Muscle of back (tissue), 13 donors: ENCODE measurements at places on chromosomes 12 and 14.

- DNase-seq, result no peak
Observed at GRCh38 chr12:8734873-8735381, 37.1 kb downstream of the RIMKLB start.

- DNase-seq, result no peak
Observed at GRCh38 chr12:93199831-93200236, 177.9 kb upstream of the NUDT4 start.

DNA sequence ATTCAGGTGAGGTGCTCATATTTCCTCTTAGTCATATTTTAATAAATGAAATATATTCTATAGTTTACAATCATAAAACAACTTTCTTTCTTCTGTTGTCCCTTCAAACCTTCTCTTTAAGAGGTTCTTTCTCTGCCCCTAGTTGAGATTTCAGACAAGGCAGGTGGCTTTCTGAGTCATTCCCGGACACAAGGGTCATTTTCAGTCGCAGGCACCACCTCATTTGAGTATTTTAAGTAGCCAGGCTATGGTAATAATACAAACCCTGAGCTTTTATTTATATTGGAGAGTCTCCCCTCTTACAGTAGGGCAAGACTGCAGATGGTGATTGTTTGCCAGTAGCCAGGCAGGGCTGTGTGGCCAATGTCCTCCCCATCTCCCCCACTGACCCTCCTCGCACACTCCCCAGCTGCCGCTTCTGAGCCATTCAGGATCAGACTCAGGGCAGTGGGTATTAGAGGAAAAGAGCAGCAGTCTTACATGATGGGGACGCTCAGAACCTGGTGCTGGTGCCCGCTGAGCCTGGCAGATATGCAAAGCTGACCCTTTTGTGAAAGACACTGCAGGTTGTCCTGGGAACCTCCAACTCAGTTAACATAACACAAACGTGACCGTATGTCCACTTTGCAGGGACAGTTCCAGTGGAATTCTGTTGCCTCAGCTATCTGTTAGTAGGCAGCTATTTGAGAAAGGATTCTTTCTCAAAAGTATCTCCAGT lies 101.1 kb upstream of the BCL2L14 start:
- no peak for DNase-seq

- DNase-seq, result no peak
Observed at GRCh38 chr12:65039301-65039700, 81.8 kb downstream of the WIF1 start.

DNA sequence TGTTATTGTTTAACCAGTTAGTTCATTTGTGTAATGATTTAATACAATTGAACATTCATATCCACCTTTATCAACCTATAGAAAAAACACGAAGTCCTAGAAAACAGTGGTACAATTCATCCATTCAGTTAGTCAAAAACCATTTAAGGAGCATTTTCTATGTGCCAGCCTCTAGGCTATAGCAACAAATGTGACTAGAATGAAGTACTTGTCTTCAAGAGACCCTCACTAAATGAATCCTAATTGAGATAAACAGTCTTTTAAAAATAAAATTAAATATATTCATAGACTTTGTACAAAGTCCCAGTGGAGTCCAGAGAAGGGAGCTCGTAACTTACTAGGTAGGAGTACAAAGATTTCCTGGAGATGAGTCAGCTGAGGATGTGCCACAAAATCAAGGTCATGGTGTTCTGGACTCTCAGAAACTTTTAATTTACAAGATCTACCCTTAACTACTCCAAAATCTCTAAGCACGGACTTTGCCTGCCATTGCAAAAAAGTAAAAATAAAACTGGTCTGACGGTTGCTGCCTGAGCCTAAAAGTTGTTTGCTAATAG lies 430.7 kb upstream of the DCN start:
- no peak for DNase-seq

GRCh38 chr14:73209953-73210352 lies 27.4 kb upstream of the PAPLN start:
- peak; percentile 12 for DNase-seq

GRCh38 chr12:6774499-6775062 lies 2.3 kb downstream of the LAG3 start:
- DNase-seq, result no peak

DNA sequence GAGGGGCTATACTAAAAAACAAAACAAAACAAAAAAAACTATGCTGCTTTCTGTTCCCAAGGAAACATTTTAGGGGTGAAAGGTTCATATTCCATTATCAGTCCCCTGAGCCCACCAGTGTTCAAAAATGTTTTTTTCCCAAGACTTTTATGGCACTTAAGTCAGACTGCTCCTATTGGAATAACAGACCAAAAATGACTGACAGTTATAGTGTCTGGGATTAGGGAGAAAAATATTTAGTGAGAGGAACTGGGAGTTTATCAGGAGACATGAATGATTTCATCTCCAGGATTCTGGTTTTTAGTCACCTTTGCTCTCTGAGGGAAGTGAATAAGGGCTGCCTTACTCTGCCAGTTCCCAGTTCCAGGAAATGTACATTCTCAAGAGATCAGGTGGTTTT lies 68.0 kb downstream of the PDE3A start:
- peak; percentile 55 for DNase-seq

DNA sequence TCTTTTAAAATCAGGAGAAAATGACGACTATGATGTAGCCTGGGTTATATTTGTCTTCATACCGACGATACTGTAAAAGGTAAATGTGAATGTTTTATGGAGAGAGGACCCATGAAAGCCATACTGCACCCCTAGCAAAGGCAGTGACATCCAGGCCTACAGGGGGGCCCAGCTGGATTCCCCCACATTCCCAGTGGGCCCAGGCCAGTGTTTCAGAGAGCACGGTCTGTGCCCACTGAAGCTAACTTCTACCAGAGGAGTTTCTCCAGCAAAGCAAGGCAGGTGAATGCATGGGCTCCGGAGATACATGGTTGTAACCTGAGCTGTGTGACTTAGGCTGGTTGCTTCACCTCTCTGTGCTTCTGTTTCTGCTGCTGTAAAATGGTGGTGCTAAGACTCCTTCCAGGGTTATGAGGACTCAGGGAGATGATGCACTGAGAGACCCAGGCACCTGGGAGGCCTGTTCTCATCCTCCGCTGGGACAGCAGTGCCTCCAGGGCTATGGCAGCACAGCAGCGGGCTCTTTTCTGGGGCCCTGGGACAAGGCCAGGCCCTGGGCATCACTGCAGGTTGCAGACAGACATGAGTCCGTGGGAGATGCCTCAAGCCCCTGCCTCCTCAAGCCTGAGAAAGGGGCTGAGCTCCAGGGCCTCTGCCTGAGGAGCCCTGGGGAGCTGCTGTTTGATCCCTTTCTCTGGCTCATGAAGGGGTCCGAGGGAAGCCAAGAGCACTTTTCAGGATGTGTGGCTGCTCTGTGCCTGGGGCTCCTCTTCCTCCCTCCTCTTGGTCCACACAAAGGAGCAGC lies 73.7 kb downstream of the SERPINA3 start:
- DNase-seq, result no peak

- DNase-seq, result no peak
Observed at GRCh38 chr14:24459331-24459730, 16.8 kb upstream of the SDR39U1 start.

DNA sequence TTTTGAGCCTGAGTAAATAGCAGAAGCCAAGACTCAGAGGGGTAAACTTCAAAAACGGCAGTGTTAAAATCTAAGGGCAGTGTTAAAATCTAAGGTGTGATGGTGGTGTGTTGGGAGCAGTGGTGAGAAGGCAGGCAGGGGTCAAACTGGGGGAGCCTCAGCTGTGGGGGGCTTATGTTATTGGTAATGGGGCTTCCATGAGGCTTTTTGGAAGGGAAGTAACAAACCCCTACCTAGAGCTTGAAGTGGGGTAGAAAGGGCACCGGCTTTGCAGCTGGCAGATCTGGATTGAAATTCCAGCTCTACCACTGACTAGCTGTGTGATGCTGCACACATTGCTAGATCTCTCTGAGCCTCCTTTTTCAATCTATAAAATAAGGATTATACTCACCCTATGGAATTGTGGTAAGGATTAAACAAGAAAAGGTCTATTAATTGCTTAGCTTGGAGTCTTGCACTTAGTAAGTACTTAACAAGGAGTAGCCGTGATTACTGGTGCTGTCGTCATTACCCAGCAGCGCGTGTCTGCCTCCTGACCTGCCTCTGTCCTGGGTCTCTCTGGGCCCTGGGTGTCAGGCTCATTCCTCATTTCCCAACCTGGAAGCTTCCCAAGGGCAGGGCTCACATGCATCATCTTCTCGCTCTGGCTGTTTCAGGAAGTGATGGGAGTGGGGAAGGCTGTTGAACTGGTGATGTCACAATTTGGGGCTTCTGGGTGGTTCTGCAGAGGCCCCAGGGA lies 18.5 kb upstream of the KRT80 start:
- peak; percentile 66 for DNase-seq

DNA sequence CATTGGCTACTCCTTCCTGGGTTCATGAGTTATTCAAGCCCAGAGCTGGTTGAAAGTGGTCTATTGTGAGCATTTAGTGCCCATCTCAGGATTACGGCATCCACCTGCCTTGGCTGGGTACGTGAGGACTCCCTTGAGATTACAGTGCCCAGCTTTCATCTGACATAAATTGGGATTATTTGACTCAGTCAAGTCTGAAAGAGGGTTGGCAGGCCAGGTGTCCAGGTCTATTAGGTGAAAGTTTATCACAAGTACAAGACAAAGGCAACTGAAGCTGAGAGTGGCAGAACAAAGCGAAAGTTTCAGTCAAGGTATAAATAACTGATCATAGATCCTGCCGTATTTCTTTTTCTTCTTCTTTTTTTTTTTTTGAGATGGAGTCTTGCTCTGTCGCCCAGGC lies 84.6 kb upstream of the ATF7IP start:
- DNase-seq, result no peak

DNA sequence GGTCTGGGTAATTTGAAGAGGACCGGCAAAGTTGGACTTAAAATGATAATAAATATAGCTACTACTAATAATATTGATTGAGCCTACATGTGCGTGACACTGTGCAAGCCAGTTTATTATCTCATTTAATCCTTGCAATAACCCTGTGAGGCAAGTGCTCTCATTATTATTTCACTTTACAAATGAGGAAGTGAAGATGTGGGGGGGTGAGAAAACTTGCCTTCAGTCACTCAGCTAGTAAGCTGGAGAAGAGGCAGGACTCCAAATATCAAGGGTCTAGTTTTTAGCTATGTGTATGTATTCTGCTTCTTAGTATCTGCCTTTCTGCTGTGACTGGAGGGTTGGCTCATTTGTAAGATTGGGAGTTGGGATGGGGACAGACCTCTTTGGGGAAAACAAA lies 39.2 kb downstream of the NPAS3 start:
- DNase-seq, result no peak

DNA sequence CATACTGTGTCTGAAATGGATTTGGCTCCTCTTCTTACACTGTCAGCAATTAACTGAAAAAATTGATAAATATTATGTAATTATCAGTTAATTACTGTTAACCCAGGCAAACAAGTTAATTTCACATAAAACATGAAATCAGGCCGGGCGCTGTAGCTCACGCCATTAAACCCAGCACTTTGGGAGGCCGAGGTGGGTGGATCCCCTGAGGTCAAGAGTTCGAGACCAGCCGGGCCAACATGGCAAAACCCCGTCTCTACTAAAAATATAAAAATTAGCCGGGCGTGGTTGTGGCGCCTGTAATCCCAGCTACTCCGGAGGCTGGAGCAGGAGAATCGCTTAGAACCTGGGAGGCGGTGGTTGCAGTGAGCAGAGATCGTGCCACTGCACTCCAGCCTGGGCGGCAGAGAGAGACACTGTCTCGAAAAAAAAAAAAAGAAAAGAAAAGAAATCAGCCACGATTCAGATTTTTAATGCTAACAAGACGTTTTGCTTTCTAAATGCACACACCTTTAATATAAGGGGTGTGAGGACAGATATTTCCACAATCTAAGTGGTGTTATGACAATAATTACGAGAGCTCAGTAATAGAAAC lies 473 bp upstream of the TMEM19 start:
- DNase-seq, result no peak

- no peak for DNase-seq
Observed at GRCh38 chr12:57465030-57465746, 5.6 kb downstream of the GLI1 start.

GRCh38 chr12:95480230-95480629 lies 6.3 kb downstream of the METAP2 start:
- DNase-seq, result no peak

DNA sequence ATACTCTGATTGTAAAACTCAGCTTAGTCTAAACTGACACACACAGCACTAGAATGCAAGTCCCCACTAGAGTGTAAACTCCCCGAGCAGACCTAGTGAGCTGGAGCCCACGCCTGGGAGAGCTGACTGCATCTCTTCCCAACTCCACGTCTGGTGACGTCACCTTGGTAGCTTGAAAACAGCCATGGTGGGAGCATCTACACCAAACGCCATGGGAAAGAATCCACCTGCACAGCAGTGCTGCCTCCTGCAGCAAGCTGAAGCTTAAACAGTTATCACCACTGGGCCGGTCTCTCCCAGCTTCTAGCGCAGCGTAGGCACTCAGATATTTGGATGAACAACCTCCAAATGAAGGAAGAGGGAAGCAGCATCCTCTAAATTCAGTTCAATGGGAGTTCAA lies 4.3 kb upstream of the PAPLN start:
- no peak for DNase-seq

GRCh38 chr12:121708313-121709063 lies 4.1 kb upstream of the TMEM120B start:
- no peak for DNase-seq

DNA sequence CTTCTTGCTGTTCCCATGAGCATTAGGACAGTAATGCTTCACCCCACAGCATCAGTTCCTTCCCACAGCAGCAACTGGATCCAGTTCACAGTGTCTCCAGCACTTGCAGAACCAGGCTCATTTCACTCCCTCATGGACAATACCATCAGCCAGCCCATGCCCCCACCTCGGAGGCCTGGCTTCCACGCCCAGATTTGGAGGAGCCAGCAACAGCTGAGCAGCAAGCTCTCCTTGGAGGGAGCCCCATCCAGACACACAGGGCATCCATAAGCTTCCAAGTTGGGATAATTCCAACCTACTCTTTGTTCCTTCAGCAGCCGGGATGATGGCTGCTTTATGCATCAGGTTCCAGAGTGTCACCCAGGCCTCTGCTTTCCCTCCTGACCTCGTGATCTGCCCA lies 250.0 kb downstream of the GLT1D1 start:
- DNase-seq, result peak; percentile 8

GRCh38 chr14:72790887-72791566 lies 102.9 kb downstream of the DPF3 start:
- no peak for DNase-seq

DNA sequence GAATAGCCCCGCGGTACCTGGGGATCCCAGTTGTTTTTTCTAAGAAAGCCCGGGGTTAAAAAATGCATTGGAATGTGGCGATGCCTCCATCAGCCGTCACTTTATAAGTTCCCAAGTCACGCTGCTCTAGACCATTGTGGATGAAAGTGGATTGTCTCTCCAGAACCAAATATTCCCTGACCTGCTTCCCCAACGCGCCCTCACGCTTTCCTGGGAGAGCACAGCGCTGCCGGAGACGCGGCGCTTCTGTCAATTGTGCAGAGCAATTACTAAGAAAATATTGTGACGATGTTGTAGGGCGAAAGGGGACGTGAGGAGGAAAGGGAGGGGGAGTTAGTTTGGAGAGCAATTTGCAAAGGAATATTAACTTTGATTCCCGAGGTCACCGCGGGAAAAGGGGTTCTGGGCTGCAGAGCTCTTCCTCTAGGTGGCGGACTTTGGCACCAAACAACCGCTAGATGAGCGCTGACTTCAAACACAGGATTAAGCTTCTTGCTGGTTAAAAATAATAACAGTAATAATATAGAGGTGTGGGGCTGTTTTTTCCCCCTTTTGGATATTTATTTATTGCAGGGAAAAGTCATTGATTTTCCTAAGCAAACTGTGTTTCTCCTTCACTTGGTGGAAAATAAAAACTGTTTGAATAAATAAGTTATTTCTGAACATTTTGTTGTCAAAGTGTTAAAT lies 9.6 kb upstream of the FOXG1 start:
- no peak for DNase-seq
